ENCODE measurements at places on chromosomes 2 and 18. TPM values are rescaled to one million over a fixed set of nuclear protein-coding genes. Genes with fewer than 3 reads are reported as not detected.

GRCh38 chr2:100673691-100674485, 111.1 kb downstream of the PDCL3 start:
- DNase-seq: no peak

DNA sequence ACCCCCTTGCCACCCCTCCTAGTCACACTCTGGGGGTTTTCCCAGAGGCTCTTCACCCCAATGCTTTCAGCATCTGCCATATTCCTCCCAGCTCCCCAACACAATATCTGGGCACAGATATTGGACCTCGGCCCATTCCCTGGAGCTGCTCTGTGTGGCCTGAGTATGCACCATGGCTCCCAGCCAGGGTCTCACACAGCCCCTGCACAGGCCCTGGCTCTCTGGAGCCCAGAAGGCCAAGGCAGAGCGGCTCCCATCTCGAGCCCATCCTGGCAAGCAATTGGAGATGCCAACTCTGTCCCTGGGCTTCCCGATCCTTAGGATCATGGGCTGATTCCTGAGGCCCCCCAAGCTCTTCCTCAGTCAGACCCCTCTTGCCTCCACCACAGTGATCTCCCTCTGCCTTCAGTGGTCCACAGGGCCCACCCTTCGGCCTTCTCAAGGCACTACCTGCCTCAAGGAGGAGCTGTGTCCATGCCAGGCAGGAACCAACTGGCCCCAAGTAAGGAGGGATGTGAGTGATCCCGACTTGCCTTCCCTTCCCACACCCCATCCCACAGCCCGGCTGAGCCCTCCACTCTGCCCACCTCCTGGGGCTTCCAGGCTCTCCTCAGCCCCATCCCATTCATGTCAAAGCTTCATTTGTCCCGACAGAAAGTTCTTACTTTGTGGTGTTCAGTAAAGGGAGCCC, 62.7 kb downstream of the ADD2 start:
- no peak for DNase-seq

DNA sequence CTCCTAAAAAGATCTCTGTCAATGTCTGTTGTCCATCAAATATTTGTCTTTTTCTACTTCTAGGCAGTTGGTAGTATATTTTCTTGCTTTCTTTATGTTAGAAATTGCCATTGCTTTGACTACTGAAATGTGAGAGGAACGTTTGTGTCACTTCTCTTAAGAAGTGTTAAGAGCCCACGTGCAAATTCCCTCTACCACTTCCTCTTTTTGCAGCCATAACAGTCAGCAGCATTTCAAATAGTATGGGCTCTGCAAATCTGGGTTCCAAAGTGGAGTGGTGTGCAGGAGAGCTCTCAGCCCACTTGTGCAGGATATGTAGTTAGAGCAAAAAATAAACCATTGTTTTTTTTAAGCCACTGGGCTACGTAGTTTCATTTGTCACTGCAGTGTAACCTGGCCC, 314.0 kb downstream of the MEIS1 start:
- DNase-seq: no peak

GRCh38 chr2:36707050-36707449, 10.5 kb downstream of the VIT start:
- no peak for DNase-seq

DNA sequence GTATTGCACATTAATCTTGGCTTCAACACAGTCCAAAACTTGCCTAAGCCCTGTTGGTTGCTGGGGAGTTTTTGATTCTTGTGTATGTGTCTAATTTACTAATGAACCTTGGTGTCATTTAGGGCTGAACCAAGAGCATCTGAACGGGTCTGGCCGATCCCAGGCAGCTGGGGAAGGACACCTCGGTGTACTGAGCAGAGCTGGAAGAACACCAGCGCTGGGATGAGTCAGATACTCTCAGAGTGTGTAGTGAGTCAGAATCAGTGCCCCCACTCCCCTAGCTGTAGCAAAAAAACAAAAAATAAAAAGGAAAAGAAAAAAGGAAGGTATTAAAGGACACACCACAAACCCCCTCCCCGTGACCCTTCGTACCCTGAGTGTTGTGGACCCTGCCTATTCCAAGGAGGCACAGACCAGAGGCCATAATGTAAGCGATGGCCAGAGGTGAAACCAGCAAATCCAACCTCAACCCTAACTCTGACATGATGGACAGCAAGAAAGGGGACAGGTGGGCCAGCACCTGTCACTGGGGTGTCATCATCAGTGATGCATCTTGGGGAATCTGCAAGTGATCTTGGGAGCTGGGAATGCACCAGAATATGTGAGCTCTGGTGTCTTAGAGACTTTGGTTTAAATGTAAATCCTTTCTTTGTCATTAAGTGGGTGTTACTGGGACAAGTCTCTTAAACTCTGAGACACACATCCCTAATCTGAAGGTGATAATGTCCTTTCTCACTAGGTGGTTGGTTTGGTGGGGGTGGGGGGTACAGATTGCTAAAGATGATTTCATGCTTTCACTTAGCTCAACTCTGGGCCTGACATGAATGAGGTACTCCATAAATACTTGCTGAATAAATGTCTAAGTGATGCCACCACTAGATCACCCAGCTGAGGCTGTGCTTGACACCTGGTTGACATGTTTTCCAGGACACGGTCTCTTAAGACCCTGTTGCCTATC, 34.2 kb upstream of the NCOA1 start:
- no peak for DNase-seq

GRCh38 chr2:239824866-239825704, 200.1 kb downstream of the NDUFA10 start:
- DNase-seq: peak; percentile 4

DNA sequence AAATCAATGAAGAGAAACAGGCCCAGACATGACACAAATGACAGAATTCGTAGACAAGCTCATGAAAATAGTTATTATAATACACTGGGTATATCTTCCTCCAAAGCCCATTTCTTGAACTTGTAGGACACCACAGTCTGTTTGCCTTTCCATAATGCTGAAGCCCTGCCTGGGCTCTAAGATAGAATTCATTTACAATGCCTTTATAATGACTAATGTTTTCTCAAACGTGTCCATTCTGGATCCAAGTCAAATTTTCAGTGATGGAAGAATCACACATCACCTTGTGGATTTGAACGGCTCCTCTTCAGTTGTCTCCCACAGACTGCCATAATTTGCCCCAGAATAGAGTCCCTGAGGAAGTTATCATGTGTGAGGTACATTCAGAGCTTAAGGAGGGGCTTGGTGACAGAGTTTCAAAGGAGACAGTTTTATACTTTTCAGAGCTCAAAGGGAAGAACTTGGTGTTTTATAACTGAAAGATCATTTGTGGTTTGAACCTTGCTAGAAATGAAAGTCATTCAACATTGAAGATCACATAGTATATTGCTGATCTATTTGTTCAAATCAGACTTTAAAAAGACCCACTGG, 38.2 kb downstream of the CASP8 start:
- DNase-seq: no peak

DNA sequence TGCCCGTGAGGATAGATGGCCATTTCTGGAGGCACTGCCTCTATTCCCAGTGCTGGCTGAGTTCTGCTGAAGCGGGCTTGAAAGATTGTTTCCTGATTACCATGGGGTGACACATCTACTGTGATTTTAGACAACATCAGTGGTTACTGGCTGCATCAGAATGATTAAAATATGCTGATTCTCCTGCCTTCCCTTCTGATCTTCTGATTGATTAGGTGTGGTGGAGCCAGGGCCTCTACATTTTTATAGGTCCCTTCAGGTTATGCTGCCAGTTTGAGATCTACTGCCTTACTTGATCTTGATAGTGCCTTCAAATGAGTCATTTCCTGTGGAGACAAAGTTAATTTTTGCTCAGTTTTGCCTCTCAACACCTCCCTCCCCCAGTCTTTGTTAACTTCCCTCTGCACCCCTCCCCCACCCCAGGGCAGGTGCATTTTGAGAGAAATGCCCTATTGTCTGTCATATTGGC, 31.6 kb upstream of the SNORC start:
- DNase-seq: no peak

DNA sequence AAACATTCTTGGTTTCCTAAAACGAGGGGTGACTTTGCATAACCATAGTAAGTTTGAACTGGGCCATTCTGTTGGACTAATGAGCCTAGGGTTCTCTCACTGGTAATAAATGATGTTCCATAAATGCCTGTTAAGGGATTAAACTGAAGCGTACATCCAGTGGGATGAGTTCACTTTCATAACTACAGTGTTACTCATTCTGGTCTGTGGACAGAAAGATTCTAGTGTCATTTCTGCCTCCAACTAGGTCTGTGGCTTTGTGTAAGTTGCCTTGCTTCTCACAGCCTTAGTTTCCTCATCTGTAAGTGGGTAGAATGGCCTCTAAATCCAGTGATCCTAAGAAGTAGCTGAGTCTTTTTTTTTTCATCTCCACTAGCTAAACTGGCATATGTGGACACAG, 1860.6 kb upstream of the PIK3C3 start:
- DNase-seq: no peak

- no peak for DNase-seq
Measured at GRCh38 chr2:37635504-37636380, 35.7 kb downstream of the CDC42EP3 start.

DNA sequence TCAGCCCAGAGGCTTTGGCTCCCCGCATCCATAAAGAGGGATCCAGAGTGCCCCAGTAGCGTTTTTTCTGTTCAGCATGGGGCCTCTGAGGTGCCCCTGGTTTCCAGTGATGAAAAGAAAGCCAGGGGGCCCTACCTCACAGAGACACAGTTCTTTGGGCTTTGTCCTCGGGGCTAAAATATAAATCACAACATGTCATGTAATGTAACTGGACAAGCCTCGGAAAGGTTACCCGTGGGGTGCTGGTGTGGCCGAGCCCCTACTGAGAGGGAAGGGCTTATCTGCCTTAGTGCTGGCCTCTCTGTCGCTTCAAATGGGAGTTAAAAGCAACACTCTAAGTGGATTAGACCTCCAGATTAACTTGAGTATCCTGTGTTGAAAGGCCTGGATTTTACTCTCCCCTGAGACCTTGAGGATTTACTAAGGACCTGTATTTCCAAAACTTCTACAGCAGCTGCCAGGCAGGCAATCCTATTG, 251.6 kb upstream of the APCDD1 start:
- no peak for DNase-seq

- no peak for DNase-seq
Measured at GRCh38 chr18:67455890-67456501, 60.5 kb downstream of the DSEL start.

DNA sequence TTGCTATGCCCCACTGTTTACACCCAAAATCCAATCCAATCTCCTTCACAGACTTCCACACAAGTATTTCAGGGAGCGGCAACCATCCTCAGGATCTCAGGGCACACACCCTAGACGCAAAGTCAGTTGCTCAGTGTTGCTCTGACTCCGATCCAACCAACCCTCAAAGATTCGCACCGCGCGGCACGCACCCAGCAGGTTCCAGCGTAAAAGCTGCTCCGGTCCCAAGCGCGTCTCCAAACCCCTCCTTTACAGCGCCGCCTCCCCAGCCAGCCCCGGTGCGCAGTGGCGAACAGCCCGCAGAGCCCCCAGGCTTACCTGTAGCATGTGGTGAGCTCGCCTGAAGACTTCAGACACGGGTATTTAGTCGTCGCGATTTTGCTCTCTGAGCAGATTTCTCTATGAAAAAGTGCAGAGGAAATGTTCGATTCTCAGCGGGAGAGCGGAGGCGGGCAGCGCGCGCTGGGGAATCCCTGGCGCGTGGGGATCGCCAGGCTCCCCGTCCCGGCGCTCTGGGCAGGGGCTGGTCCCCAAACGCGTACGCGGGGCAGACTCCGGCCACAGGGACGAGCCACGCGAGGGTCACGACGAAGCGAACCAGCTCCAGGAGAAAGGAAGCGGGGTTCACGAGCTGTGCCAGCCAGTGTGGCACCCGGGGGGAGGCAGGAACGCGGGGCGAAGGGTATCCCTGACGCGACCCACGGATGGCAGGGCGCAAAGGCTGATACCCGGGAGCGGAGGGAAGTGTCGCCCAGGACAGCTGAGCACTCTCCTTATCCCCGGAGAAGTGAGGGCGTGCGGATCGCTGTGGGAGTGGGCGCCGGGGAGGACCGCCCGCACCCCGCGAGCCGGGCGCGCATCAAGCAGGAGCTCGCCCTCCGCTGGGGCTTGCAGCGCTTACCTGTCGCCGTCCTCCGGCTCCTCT, 650 bp downstream of the CCBE1 start:
- peak; percentile 12 for DNase-seq

GRCh38 chr2:46540496-46541331, 61.3 kb downstream of the TMEM247 start:
- no peak for DNase-seq

DNA sequence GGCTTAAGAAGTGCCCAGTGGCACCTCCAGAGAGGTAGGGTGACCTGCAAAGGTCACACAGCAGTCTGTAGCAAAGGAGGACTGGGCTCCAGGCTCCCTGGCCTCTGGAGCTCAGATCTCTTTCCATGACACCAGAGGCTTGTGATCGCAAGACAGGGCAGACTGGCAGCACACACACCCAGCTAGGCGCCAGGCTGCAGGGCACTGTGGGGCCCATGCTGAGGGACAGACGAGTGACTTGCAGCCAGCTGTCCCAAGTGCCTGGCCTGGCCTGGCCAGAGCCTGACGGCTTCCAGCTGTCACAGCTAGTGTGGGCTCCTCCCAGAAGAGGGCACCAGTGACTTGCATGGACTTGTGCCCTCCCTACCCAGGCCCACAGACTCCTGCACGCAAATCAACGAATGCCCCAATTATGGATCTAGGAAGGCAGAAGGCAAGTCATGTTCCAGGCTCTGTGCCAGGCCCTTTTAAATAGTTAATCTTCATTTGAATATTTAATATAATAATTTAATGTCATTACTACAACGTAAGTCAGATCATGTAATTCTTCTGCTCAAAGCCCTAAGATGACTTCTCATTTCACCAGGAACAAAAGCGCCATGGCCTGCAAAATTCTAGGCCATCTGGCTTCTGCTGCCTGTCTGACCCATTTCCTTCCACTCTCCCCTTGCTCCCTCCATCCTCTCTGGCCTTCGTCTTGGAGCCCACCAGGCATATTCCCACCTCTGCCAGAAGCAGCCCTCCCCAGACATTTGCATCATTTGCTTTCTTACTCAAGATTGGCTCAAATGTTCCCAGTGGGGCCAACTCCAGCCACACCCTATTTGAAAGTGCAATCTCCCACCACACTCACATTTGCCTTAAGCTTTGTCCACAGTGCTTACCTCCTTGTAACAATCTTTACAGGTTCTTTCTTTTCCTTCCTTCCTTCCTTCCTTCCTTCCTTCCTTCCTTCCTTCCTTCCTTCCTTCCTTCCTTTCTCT, 3.7 kb upstream of the SPEG start:
- no peak for DNase-seq

DNA sequence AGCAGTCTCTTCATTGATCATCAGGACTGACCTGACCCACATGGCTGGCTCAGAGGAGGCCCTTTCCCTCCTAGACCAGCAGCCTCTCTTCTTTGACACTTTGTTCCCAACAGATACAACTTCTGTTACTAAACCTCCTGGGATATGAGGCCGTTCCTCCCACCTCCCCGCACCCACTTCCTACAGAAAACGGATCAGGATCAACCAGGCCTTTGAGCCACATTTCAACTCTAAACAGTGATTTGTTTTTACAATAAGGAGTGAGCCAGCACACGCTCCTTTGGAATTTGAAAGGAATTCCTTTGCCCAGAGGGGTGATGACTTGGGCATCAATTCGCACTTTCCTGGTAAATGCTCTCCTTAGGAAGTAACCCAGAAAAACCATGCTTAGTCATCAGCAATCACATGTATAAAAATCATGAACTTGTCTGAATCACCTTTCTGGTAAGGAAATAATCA, 180.4 kb downstream of the FAM124B start:
- no peak for DNase-seq

The EMILIN2 gene
- total RNA-seq: 12.5 TPM

The IL1RL2 gene
- not detected for total RNA-seq

The ITGB6 gene
- total RNA-seq: 7.0 TPM

The CFAP53 gene
- total RNA-seq: 1.5 TPM

The FBXO11 gene
- total RNA-seq: 102 TPM

The RBM44 gene
- 0.81 TPM for total RNA-seq

The FSIP2 gene
- 19.4 TPM for total RNA-seq
